ENCODE measurements at places on chromosomes 2 and 18.
A peak's percentile ranks its signal among the peaks of the same experiment; 100 is the strongest.

- no peak for DNase-seq
Measured at GRCh38 chr18:52874774-52875173, 534.8 kb downstream of the DCC start.

DNA sequence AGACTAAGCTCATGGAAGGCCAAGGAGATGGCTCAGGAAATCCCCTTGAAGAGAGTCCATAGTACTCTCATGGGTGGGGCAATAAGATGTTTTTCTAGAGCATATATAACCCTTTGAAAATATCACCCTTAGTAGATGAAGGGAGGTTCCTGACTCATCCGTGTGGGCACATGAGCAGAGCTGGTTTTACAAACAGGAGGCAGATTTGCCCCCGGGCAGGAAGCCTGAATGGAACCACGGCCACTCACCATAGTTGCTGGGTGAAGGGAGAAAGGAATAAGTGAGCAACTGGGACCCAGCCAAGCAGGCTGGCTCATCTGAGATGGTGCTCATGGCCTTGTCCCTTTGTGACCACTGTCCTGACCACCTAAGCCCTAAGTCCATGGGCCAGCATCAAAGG, 29.0 kb upstream of the MAPRE3 start:
- DNase-seq, result no peak

- no peak for DNase-seq
Measured at GRCh38 chr18:58216071-58216481, 172.1 kb downstream of the NEDD4L start.

- DNase-seq, result no peak
Measured at GRCh38 chr2:148021886-148022285, 995 bp downstream of the MBD5 start.

DNA sequence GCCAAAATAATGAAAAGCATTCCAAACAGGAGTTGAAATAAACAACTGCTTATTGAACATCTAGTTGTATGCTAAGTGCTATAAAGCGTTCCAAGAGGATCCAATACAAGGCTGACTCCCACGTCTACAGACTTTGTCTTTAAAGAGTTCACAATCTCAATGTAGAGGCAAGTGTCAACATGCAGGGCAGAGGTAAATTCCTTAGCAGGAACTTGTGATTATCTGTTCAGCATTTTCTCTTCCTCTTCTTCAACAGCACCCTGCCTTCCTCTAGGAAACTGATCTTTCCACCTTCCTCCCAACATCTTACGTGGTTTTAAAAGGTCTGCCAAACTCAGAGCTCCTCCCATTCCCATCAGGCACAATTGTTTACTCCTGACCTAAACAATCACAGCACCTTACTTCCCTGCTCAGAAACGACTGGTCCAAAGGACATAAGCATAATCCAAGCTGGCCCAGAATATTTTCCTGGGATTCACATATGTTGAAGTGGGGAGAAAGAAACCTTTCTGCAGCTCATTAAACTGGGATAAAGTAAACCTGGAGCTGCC, 83.9 kb downstream of the ITSN2 start:
- peak; percentile 9 for DNase-seq

DNA sequence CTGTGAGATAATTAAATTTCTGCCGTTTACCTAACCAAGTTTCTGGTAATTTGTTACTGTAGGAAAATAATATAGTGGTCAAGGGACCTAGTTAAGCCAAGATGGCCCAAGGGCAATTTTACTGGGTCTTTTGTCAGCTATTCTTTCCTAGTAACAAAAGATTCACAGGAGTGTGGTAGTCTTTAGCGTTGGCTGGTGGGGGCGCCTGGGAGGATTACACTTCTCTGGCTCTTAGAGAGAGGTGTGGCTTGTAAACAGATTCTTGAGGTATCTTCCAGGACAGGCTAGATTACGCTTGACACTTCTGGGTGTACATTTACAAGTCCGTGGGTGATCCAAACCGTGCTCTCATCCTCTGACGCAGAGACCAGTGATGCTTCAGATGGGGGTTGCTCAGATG, 3.3 kb upstream of the ACOXL start:
- no peak for DNase-seq

DNA sequence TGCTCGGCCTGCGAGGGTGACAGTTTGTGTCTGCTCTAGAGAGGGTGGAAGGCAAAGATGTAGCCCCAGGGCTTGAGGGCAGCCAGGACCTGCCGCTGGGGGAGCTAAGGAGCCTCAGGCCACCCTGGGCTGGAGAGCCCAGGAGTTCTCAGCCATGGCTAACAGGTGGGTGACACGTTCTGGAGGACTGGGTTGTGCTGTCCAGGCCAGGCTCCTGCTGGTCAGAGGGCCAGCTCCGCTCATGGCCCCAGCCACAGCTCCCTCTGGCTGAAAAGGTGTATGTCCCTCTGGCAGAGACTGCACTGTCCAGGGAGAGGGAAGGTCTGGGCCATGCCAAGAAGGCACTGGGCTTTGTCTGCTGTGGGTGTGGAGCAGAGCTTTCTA, 19.2 kb downstream of the TMEM185B start:
- no peak for DNase-seq

- DNase-seq, result no peak
Measured at GRCh38 chr2:191465766-191466420, 212.0 kb upstream of the NABP1 start.

DNA sequence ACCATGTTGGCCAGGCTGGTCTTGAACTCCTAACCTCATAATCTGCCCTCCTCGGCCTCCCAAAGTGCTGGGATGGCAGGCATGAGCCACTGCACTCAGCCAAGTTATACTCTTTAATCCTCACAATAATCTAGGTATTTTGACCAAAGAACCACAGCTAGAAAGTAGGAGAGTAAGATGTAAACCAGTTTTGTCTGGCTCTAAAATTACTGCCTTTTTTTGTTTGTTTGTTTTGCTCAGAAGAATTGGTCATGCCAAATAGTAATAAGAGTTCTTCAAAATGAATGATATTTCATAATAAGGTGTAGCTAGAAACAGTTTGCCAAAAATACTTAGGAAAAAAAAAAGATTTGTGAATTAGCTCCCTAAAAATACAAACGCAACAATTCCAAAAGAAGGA, 36.7 kb downstream of the SCN2A start:
- no peak for DNase-seq

DNA sequence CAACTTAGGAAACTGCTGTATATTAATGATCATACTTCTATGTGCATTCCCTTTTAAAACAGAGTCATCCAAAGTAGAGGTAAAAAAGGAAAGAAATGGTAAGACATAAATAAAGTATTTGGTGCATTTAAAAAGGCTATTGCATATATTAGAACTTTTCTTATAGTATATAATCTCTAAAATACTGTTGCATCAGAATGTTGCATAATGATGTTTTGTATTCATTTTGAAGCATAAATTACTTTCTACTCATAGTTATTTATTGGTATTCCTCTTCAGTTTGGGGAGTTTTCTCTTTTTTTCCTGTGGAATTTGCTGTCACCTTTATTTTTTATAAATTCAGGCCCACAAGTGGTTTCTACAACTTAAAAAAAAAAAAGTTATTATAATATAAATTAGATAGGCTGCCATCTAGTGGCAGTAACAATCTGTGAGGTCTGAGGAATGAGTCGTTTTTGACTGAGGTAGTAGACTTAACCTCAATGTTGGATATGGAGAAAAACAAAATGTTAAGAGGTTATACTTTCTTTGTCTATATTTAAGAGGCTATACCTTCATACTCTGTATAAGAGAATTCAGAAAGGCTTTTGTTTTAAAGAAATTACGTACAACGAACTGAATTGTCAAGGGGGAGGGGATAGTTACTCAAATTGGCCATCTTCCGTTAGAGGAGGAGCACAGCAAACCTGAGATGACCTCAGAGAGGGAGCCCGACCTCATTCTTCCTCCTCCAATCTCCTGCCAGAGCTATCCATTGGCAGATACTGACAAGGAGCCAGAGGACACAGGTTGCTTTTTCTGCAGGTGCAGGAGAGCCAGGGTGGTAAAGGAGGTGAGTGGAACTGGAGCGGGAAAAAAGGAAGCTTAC, 23.8 kb downstream of the ANKAR start:
- no peak for DNase-seq

DNA sequence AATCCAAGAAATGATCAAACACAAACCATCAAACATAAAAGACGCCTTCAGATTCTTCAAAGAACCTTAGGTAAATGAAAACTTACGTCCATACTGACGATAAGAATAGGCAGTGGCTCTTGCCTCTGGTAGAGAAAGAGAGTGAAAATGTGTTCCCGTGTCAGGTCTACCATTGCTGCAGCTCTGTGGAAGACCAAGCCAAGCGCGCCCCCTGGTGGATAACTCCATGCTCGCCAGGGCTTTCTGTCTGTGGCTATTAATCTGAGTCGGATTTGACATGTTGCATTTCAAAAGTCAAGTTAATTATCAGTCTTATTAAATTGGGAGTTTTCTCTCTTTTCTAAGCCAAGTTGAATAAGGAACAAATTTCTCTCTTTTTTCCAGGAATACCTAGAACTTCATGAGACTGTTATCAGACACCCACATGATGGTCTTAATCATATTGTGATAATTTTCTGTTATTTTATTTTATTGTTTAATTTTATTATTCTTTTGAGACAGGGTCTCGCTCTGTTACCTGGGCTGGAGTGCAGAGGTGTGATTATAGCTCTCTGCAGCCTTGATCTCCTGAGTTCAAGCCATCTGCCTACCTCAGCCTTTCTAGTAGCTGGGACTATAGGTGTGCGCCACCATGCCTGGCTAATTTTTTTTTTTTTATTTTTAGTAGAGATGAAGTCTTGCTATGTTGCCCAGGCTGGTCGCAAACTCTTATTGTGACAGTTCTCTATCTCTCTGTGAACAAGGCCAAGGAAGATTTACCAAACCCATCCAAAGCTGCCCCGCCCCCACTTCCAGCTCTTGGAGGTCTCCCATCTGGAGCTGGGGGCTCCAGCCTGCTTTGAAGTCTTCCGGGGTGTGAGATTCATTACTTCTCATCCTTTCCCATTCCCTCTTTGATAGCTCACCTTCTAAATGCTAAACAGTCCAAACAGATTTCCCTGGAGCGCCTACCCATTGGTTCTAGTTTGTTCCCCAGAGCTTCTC, 15.8 kb upstream of the ZAP70 start:
- peak; percentile 68 for DNase-seq

- no peak for DNase-seq
Measured at GRCh38 chr2:63763391-63763941, 78.2 kb upstream of the UGP2 start.

DNA sequence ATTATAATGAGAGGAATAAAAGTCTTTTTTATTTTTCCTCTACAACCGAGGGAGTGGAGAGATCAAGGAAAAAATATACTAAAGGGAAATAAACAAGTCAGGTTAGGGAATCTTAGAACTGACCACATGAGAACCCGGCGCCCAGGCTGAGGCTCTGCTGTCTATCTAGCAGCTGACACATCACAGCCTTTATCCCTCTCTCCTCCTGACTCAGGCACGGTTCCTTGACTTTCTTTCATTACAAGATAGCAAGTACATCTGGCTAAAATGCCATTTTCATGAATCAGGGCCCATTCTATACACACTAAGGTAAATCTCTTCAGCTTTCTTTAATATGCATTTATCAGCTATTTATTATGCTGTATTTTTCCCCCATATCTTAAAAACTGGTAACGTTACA, 296.0 kb downstream of the TMX3 start:
- no peak for DNase-seq
